ENCODE measurements at places on chromosomes 4 and X. TPM values are rescaled to one million over a fixed set of nuclear protein-coding genes. Genes with fewer than 3 reads are reported as not detected.

Gene OTC
- total RNA-seq: not detected

Gene ALB
- not detected for total RNA-seq

Gene TEX13D
- not detected for total RNA-seq

DNA sequence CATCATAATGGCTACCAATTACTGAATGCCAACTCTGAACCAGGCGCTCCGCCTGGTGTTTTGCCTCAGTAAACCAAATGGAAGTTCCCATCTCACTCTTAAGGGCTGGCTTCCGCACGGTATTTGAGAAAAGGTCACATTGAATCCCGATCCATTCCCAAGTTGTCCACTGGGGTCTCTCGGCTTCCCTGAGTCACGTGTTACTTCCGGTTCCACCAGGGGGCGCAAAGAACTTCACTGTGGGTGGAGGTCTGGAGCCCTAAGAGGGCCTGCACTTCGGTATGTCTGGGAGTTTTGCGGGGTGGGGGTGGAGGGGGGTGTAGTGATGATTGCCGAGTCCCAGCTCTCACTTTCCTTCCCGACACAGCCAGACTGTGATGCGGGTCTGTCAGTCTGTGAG lies 13.4 kb upstream of the NHS start:
- no peak for DNase-seq

DNA sequence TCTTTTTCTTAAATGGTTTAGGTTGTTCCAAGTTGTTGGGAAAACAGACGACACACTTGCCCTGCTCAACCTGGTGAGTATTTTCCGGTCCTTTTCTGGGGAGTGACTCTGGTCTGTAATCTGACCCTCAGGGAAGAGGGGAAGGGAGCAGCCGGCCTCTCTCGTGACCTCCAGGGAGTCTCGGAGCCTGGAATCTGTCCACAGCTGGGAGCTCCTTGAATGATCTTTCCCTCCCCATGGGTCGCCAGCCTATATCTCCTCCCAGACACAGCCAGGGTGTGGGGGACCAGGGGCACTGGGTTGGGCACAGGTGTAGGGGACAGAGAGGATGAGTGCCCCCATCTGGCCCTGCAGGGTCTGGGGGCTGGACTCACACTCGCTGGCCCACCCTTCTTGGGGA lies 18.9 kb downstream of the TMEM175 start:
- DNase-seq: no peak

DNA sequence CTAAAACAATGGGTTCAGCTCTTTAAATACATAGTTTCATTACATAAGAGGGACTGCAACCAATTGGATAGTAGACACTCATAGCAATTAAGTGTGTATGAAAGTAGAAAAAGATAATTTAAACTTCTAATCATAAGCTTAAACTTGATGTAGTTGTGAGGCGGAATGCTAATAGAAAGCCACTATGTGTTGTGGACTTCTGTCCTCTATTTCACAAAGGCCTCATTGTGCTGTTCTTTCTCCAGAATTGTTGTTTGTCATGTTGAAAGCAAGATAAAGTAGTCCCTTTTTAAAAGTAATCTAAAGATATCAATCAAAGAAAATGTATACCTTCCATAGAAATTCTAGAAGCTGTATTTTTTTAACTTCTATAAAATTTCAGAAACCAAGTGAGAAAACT lies 329.4 kb downstream of the KLHL4 start:
- DNase-seq: no peak

Data from RPMI7951 (cell line).